CD4-positive, alpha-beta T cell treated with Interleukin-15 for 4 hours (primary cell): ENCODE measurements at places on chromosomes 4 and X.

DNA sequence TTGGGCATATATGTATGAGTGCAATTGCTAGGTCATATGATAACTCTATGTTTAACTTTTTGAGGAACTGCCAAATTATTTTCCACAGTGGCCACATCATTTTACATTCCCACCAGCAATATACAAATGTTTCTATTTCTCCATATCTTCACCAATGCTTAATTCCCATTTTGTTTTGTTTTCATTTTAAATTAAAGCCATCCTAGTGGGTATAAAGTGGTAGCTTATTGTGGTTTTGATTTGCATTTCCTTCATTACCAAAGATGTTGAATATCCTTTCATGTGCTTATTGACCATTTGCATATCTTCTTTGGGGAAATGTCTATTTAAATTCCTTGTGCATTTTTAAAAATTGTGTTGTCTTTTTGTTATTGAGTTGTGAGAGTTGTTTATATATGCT, 36.7 kb upstream of the SCOC start:
- no peak for DNase-seq

DNA sequence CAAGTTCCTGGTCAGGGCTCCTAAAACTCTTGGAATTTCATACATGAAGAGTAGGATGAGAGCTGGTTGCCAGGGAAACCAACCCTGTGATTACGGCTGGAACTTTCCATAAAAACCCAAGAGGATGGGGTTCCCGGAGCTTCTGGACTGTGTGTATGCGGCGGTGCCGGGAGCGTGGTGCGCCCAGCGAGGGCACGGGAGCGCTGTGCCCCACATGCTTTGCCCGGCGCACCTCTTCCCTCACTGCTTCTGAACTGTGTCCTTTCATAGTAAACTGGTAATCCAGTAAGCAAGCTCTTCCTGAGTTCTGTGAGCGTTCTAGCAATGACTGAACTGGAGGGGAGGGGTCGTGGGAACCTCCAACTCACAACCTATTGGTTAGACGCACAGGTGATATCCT, 152.6 kb downstream of the AFAP1 start:
- DNase-seq: no peak

GRCh38 chr4:69120870-69121269, 24.6 kb downstream of the UGT2B7 start:
- no peak for DNase-seq

DNA sequence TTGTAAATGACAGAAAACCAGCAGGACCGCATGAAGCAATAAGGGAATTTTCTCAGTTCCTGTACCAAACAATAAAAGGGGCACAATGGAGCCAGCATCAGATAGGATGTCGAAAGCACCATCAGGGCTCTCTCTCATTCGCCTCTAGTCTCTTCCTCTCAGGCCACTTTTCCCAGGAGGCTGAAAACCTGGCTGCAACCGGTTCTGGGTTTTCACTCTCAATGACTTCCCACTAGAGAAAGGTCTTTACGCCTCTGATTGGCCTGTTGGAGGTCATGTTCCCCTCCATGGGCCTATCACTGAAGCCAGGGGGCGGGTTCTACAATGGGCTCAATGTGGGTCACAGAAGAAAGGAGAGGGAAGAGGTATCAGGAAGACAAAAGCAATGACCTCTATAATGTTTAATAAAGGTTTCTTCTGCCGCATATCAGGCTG, 29.3 kb downstream of the ZNF827 start:
- no peak for DNase-seq

DNA sequence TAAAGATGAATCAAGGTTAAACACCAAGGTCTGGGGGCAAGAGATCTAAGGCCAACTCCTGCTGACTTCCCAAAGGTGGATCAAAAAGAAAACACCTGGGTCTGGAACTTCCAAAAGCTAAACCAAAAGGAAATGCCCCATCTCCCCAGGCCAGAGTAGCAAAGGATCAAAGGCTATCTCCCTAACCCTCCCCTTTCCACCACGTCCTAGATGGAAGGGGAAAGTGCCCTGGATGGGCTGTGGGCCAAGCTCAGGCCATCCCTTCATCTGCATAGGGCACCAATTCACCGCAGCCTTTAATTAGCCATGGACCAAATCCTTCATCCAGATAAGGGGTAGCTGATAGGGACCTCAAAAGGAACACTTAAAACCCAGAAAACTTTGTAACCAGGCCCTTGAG, 100.2 kb downstream of the WDFY3 start:
- no peak for DNase-seq

GRCh38 chr4:53605783-53606182, 14.5 kb upstream of the LNX1 start:
- DNase-seq: no peak

DNA sequence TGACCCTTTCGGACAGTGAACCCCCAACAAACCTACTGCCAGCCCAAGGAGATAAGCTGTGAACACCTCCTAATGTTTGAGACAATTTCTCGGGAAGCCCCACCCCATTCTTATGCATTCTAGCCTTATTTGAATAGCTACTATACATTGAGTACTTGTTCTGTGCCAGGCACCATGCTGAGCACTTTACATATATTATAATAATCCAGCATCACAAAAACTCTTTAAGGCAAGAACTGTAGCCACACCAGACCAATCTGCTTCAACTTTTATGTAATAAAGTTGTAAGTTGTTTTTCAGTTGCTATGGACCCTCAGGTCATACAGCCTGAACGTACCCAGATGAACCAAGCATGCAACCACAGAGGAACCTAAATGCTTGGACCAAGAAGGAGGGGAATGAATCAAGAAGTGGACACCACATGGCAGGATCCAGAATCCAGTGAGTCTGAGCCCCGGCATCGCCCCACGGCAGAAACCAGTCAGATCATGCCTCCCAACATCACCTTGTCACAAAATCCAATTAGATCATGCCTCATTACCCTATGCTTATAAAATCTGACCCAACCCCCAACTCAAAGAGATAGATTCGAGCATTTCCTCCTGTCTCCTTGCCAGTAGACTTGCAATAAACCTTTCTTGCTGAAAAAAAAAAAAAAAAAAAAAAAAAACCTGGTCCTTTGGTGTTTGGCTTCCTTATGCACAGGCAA, 225.0 kb downstream of the QDPR start:
- DNase-seq: no peak

DNA sequence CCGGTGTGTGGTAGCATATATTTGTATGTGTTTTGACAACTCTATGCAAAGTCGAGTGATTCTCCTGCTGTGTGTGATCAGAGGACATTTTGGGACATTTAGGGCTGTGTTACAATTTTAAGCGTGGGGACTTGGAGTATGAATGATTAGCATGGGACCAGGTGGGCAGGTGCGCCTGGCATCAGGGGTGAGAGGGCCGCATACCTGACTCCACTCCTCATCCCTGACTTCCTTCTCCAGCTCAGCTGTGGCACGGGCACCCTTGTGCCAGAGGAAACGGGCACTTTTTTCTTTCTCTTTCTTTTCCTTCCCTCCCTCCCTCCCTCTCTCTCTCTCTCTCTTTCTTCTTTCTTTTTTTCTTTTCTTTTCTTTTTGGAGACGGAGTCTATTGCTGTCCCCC, 15.7 kb upstream of the PLCXD1 start:
- no peak for DNase-seq

DNA sequence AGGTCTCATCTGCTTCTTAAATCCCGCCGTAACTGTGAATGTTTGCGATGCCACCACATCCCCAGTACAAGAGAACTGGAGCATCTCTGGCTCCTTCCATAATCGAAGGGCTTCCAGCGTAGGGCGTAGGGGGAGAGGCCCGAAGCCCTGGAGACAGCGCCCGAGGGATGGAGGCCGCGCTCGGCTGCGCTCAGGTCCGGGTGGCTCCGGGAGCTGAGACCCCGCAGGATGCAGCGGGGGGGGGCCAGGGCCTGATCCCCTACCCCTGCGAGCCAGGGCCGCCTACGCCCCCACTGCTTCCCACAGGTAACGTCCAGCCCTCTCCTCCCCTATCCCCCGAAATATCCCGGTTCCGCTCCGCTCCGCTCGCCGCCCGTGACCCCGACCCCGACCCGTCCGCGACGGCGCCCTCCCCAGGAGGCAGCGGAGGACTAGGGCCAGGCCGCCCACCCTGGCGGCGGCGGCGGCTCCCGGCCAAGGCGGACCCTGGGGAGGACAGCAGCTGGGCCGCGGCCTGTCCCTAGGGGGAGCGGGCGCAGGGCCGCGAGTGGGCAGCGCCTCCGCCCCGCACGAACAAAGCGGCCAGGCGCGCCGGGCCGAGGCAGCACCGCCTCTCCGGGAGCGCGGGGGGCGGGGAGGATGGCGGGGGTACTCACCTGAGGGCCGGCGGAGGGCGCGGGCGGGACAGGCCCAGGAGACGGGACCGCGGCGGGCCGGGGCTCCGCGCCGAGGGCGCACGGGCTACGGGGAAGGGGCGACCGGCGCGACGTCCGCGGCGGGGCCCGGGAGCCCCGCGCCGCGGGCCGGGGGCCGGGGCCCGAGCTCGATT, 723 bp downstream of the WDFY3 start:
- DNase-seq: no peak

DNA sequence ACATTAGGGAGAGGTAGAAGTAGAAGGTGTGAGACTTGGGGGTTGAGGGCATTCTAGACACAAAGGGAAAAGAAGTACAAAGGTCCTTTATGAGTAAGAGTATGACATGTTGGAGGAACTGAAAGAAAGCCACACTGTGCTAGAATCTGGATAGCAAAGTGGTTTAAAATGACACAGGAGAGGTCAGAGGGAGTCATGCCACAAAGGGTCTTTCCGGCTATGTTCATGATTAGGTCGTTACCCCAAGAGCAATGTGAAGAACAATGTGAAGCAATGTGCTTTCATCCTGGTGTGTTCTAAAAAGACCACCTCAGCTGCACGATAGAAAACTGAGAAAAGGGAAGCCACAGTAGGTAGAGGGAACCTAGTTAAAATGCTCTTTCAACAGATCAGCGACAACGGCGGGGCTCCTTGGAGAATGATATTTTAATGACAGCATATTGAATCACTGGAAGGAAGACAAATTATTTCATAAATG, 29.2 kb downstream of the SMIM14 start:
- DNase-seq: no peak

DNA sequence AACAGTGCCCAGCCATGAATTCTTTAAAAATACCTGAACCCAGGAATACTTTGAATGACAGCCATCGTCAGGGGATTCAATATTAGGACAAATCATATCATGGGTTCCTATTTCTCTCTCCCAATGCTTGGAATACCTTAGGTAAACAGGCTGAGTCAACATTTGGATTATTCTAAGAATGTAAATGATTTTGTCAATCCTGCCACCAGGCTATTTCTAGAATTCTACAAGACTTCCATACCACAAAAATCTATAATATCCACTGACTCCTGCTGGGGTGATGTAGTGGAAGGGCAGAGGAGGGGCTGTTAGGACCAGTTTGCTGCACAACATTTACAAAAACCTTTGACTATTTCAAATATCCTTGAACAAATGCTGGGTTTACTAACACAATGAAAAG, 65.2 kb downstream of the IGFBP7 start:
- no peak for DNase-seq

DNA sequence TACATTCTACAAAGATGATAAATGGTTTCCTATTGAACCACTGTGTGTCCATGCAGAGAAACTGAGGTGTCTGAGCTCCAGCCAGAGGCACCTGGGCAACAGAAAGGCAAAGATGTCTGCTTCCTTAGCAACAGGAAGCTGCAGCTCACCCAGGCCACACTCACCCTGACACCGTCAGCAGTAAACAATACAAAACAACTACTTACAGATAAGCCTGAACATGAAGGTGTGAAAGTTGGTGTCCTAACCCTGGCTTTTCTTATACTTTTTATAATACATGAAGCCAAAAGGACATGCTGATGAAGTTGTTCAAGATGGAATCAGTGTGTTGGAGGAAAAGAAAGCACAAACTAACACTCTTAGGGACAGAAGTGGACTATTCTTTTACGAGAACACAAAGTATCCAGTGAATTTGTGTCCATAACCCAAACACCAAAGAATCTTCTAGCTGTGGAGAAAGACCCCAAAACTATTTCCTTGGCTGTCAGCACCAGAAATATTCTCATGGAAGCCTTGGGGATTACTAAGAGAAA, 117.3 kb downstream of the SYNPO2 start:
- DNase-seq: no peak

DNA sequence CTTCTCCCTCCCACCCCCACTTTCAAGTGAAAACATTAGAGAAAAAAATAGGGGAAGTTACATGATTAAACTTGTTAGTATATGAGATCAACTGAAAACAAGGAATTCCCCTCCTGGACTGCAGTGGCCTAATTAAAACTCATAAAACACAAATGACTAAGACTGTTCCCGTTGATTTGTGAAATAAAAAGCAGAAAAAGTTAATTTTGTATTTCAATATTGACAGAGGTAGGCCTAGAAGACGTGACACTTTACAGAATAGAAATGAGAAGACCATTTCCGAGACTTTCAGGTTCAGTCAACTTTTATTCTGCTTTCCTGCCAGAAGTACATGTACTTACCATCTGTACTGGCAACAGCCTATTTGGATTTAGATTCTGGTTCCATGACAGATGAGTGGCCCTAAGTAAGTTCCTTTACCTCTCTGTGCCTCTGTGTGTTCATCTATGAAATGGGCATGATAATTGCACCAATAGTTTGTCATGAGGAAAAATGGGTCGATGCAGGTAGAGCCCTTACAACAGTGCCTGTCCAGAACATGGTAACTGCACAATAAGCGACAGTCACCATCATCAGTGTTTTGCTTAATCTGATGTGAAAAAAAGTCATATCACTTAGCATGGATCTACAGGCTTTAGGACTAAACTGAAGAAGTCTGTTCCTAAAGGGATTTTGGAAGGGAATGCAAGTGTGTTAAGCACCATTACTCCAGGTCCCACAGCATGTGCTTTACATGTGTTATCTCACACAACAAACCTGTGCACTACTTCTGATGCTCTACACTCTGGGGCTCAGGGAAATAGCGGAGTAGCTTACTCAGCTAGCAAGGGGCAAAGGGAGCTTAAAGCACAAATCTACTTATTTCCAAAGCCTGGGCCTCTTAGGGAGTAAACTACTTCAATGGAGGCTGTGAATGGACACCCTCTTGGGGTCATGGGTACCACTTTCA, 562.3 kb upstream of the DIPK2B start:
- no peak for DNase-seq

DNA sequence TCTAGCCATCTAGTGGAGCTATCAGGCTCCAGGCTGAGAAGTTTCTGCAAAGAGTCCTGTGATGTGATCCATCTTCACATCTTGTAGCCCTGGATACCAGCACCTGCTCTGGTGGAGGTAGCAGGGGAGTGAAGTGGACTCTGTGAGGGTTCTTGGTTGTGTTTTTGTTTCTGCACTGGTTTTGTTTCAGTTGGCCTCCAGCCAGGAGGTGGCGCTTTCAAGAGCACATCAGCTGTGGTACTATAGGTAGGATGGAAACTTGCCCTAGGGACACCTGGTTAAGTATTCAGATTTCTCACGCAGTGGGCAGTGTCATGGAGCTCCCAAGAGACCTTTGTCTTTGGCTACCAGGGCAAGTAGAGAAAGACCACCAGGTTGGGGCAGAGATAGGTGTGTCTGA, 257.5 kb upstream of the SLC7A11 start:
- DNase-seq: no peak

- no peak for DNase-seq
Observed at GRCh38 chr4:113289766-113290165, 240.3 kb downstream of the ANK2 start.

- DNase-seq: no peak
Observed at GRCh38 chr4:15469402-15470127, at the start of gene CC2D2A. Gene CC2D2A (plus strand): TSS chr4:15469882. CDS start chr4:15475933, 6,051 bp downstream.

- DNase-seq: peak; percentile 86
Observed at GRCh38 chr4:83217721-83218522, 66.7 kb downstream of the COQ2 start.

GRCh38 chr4:5460106-5460801, 248.1 kb downstream of the EVC2 start:
- DNase-seq: no peak
